ENCODE measurements at places on chromosomes 4 and X.

DNA sequence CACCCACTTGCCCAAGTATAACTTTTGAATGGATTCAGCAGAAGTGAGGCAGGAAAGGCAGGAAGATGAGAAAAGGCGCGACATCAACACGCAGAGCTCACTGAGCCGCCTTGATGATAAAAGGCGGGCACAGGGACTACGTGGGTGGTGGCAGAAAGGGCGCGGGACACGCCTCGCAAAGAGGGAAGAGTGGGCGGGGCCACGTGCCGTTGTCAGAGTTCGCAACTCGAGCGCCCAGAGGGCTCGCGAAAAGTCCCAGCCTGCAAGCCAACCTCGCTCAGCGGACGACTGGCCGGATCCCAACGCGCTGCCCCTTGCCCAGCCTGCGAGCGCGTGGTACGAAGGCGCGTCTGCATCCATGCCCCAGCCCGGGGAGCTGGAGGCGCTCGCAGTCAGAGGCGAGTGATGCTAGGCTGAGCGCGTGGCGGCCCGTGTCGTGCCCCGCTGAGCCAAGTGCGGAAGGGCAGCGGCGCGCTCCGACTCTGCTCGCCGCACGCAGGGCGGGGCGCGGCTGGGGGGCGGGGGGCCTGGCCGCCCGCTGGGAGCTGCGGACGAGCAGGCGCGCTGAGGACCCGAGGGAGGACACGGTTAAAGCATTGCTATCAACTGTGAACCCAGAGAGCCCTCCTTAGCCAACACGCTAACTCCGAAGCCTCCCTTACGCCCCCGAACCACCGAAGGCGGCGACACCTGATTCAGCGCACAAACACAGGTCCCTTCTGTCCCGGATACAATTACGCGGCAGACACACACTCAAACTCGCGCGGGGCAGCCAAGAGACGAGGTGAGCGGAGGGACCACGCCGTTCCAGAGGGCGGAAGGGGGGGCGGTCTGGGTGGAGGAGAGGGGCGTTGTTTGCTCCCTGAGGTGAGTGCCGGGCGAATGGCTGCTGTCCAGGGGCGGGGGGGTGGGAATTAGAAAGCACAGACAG lies at the start of gene UGT8:
Gene UGT8 (plus strand): TSS at position 617 of the 931 bp plus-strand sequence. CDS start 24,074 bp downstream, outside the sequence.
- peak; percentile 29 for DNase-seq

GRCh38 chrX:124665621-124666400 lies 319.4 kb downstream of the SH2D1A start:
- DNase-seq: no peak

DNA sequence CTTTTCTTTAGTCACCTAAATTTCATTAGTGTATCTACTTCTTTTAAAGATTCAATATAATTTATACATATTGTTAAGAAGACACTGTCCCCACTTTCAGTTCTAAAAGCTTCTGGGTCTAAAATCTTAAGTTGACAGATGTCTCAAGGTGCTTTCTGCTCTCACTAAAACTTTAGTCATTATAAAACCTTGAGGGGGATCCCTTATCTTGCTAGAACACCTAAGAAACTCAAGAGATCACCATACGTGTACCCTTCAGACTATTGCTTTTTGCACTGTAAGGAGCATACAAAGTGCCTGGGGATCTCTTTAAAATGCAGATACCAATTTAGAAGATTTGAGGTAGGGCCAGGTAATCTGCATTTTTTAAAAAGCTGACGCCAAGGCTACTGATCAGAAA lies 30.1 kb downstream of the CYBB start:
- no peak for DNase-seq

DNA sequence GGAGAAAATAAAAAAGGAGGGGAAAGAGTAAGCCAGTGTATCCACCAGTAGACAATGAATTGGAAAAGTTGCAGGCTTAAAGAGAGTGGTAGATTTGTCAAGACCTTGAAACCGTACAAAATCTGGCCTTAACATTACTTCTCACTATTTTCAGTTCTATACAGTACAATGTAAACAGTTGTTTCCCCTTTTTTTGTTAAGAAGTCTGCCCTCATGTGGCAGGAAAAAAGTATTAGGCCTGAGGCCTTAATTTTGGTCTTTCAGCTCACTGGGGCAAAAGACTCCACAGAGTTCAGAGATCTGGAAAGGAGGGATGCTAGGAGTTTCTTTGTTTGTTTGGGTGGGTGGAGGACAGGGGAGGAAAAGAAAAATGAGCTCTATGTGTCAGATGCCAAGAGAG lies 92.8 kb upstream of the CCDC160 start:
- no peak for DNase-seq

GRCh38 chr4:109998867-109999584 lies 86.3 kb downstream of the EGF start:
- DNase-seq: peak; percentile 20

DNA sequence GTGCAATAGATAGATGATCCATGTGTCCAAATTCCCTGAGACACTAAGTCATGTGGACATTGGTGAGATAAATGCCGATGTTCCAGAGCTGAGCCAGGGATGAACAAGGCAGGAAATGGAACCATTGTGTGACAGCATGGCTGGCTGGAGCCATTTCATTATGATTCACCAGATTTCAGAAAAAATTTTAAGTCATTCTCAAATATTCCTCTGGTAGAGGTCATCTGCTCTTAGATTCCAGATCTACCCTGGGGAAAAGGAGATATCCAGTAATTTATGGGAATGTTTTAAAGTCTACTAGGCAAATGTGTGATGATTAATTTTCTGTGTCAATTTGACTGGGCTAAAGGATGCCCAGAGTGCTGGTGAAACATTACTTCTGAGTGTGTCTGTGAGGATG lies 287.3 kb downstream of the STK32B start:
- no peak for DNase-seq

GRCh38 chr4:57631147-57631546 lies 521.0 kb upstream of the IGFBP7 start:
- no peak for DNase-seq

DNA sequence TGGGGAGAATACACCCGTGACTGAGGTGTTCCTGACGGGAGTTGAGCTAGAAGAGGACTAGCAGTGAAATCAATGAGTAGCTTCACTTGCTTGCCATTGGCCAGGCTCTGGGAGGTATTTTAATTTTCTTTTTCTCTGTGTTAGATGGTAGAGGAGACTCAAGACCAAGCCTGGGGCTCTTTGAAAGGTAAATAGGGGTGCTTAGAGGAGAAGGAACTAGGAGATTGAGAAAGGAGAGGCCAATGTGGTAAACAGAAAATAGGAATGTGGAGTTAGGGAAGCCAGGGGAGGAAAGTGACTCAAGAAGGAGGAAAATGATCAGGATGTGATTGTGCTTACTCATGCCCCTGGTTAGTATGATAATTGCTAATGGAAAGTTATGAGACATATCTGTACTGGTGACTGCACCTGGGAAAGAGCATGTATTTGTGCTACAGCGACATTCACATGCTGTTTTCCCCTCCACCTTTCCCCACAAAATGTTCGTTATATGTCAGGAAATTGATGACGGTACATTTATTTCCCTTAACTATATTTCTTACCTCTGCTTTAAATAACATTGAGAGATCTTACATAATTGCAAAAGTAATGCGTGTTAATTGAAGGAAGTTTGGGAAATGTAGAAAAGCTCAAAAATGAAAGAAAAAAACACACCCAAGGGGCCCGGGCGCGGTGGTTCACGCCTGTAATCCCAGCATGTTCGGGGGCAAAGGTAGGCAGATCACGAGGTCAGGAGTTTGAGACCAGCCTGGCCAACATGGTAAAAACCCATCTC lies 16.9 kb upstream of the LRBA start:
- DNase-seq: no peak

DNA sequence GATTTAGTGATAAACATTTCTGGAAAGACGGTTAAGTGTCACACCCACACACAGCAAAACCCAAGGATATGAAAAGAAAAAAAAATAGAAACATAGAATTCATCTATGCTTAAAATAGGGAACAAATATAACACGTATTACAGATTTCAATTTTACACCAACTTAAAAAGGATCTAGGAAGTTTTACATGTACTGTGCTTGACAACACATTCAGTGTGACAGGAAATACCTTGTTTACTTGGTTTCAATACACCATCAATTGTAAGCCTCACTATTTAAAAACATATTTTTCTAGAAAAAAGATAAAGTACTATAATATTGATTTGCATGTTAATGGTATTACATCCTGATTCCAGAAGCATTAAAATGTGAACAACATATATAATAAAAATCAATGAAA lies 77.0 kb upstream of the SPRY1 start:
- no peak for DNase-seq

GRCh38 chr4:1259966-1260365 lies 11.0 kb upstream of the CTBP1 start:
- DNase-seq: no peak

- DNase-seq: no peak
Observed at GRCh38 chr4:99437723-99438404, 2.7 kb upstream of the ADH7 start.

DNA sequence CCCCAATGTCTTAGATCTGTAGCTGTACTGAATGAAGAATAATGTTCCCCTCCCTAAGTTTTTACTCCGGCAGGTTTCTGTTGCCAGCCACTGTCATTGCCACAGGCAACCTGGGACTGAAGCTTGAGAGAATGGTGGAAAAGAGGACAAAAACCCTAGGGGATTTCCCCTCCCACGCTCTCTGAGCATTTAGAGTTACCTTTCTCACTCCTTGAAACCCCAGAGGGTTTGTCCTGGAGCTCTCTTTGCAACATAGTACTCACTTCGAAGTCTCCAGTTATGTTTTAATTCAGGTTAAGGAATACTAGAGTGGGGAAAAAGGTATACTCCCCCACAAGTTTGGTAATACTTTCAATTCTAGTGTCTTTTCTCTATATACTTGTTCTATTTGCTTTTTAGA lies 31.5 kb downstream of the F8 start:
- DNase-seq: no peak

DNA sequence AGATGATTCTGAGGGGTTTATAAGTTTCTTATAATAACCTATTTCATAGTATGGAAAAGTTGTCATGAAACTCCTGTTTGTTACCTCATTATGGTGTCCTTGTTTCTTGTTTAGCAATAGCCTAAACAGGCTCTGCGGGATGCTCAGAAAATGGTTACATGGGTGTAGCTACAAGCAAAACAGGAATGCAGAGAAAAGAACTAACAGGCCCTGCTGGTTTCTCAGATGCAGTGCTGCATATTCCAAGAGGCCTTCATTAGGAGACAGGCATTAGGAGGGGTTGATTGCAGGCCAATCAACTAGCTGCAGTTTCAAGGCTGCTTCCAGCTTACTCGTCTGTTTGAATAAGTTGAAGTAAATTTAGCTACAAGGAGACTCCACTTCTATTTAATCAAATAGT lies 37.6 kb upstream of the HPGD start:
- no peak for DNase-seq

DNA sequence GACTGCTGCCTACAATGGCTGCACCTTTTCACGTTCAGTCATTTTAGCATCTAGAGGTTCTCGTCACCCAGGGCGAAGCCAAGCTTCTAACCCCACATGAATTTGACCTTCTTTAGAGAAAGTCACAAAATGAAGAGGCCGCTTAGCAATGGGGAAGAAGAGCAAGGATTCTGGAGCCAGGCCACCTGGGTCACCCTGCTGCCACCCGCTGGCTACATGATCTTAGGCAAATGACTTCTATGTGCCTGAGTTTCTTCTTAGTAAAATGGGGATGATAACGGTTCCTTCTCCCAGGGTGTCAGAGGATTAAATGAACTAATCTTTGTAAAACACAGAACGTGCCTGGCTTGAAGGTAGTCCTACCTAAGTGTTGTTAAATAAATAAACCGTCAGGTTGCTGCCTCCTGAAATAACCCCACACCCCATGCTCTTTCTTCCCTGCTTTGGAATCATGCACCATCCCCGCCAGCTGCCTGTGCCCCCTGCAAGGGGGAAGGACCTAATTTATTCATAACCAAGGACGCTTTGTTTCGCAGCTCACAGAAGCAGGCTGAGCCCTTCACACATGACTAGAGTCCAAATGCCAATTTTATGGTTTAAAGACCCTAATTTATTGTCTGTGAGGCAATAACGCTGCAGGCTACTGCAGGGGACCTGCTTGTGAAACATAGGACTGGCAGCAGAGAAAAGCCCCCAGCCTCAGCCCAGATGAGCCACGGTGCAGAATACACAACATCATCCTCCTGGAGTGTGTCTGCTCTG lies 28.6 kb upstream of the NSG1 start:
- no peak for DNase-seq

GRCh38 chr4:33467291-33467690 lies 2747.1 kb downstream of the PCDH7 start:
- DNase-seq: no peak

DNA sequence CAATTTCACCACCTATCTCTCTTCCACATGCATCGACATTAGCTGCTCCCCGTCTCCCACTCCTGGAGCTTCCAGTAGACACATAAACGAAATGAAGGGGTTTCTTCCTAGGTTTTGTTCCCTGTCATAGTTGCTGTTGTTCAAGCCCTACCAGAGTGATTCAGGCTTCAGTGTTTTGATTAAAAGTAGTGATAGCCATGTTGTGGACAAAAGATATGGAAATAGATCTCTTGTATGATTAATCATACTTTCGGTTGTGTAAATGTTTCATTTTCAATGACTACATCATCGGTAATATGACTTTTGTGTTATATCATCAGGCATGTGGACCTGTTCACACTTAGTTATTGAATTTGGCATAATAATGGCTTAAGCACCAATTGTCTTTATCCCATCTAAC lies 96.5 kb upstream of the KLF3 start:
- DNase-seq: no peak

DNA sequence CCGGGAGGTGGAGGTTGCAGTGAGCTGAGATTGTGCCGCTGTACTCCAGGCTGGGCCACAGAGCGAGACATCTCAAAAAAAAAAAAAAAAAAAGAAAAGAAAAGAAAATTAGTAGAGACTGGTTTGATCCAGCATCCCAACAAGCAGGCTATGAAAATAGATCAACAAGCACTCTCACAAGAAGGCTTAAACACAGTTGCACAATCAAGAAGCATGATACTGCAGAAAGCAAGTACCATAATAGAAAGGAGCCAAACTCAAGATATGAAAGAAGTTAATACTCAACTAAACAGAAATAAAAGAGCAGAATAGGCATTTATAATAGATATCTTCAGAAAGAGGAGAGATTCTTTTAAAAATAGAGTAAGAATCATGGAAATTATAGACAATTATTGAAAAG lies 10.6 kb downstream of the TLR6 start:
- DNase-seq: no peak

- no peak for DNase-seq
Observed at GRCh38 chrX:37967714-37968113, 38.6 kb upstream of the SYTL5 start.

GRCh38 chr4:3858046-3858730 lies 92.0 kb downstream of the ADRA2C start:
- DNase-seq: no peak

- no peak for DNase-seq
Observed at GRCh38 chrX:139647597-139647996, 60.4 kb downstream of the MCF2 start.

- DNase-seq: no peak
Observed at GRCh38 chrX:44228621-44229020, 114.9 kb downstream of the EFHC2 start.

DNA sequence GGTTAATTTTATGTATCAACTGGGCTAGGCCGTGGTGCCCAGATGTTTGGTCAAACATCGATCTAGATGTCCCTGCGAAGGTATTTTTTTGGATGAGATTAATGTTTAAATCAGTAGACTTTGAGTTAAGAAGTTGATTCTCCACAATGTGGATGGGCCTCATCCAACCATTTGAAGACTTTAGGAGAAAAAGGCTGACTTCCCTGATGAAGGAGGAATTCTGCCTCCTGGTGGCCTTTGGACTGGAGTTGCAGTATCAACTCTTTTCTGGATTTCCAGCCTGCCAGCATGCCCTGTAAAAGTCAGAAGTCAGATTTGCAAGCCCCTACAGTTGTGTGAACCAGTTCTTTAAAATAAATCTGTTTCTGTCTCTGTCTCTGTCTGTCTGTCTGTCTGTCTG lies 91.4 kb downstream of the STK32B start:
- DNase-seq: no peak

Measured in GM12892 (cell line).